ENCODE measurements at places on chromosomes 7 and 10.

GRCh38 chr7:98641646-98642500 is 24.8 kb downstream of the NPTX2 start:
- DNase-seq, result no peak

DNA sequence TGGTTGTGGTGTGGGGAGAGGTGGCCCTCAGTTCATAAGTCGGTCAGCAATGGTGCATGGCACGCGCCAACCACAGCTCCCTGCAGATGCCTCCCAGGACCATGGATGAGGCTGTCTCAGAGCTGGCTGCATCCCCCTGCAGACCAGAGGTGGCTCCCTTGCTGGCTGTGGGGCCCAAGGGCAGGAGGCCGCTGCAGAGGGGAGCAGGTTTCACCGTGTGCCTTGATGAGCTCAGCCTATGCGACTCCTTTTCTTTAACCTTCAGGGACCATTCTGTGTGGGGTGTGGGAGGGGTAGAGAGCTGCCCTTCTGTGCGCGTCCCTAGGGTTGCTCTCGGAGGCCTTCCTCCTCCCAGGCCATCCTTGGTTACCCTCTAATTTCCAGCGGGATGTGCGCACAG is 152.4 kb downstream of the ACTR3B start:
- DNase-seq, result no peak

- DNase-seq, result no peak
Measured at GRCh38 chr10:124308811-124309210, 109.9 kb downstream of the OAT start.

- DNase-seq, result no peak
Measured at GRCh38 chr10:80590585-80591125, 53.0 kb downstream of the SH2D4B start.

DNA sequence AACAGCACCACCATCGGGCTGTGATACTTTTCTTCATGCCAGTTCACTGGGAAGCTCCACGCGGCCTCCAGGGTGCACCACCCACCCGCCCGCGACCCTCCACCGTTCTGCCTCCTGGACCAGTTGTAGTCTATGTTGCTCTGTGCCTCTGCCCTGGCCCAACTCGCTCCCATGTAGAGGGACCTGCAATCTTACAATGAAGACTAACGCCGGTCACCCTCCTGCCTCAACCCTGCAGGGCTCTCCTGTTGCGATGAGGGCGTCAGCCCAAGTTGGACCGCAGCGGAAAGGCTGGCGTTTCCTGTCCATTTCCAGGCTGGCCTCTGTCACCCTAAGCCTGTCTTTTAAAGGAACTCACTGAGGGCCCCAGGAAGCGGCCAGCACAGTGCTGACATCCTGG is 34.9 kb downstream of the IL15RA start:
- DNase-seq, result no peak

GRCh38 chr7:12373580-12374263 is 29.9 kb downstream of the VWDE start:
- DNase-seq, result no peak

- no peak for DNase-seq
Measured at GRCh38 chr10:132105302-132105995, 39.7 kb downstream of the JAKMIP3 start.

- DNase-seq, result no peak
Measured at GRCh38 chr10:101623528-101623927, 35.4 kb downstream of the DPCD start.
